ENCODE measurements at places on chromosomes 7 and 10.
A peak's percentile ranks its signal among the peaks of the same experiment; 100 is the strongest.

DNA sequence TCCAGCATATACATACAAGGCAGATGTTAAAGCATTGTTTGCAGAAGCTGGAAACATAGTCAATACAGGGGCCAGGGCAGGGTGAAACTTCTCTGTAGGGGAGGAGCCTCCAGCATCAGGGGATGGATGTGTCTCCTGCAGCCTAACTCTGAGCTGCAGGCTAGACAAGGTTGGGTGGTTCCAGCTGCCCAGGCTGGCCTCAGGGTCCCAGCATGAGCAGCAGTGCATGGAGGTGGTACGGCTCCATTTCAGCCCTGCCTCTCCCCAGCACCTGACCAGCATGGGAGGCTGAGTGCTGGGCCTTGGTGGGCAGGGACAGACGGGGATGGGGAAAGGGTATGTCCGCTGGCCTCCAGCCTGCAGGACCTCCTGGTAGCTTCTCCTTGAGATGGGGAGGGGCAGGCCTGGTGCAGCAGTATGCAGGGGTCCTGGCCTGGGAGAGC lies 7.4 kb upstream of the TBRG4 start:
- DNase-seq, result no peak

GRCh38 chr10:110512461-110513187 lies 14.9 kb downstream of the DUSP5 start:
- peak; percentile 39 for DNase-seq

- no peak for DNase-seq
Observed at GRCh38 chr7:121140790-121141189, 152.3 kb downstream of the CPED1 start.

- no peak for DNase-seq
Observed at GRCh38 chr7:155194382-155195140, 103.1 kb upstream of the INSIG1 start.

- DNase-seq, result no peak
Observed at GRCh38 chr10:17407047-17407446, 47.3 kb downstream of the ST8SIA6 start.

DNA sequence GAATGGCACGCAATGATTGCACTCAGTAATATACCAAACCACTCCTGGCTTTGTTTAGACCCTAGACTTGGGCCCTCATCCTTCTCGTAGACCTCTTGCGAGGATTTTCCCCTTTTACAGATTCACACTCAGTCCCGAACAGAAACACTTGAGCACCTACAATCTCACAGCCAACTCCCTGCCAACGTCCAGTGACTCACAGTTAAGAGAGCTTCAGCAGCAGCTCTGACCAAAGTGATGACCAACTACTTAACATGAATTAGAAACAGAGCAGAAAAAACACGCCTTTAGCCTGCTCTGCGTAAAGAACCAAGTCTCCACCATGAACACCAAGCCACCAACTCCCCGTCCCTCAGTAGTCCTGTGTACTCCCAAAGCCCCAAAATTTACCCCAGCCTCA lies 2.2 kb downstream of the DNAJC30 start:
- no peak for DNase-seq
